Germinal center (tissue), 1 donor: ENCODE measurements at places on chromosomes 4 and X.

GRCh38 chr4:66991521-66991920 is 553.8 kb downstream of the CENPC start:
- no peak for DNase-seq

DNA sequence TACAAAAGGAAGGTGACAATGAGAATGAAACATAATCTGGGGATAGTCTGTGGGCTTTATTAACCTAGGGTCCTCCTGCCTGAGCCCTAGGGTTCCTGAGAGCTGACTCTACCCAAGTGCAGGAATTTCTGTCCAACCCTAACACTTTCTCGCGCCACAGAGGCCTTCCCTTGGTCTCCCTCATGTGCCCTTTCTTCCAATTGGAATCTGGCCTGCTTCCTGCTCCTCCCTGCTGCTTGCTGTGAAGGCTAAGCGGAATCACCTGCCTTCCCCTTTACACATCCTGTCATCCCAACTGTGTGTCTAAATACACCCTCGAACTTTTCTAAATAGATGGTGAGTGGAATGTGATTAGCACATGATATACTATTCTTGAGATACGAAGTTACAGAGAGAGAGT is 5.9 kb downstream of the MAGEA11 start:
- no peak for DNase-seq

- no peak for DNase-seq
Observed at GRCh38 chr4:5398056-5398455, 310.3 kb downstream of the EVC2 start.

DNA sequence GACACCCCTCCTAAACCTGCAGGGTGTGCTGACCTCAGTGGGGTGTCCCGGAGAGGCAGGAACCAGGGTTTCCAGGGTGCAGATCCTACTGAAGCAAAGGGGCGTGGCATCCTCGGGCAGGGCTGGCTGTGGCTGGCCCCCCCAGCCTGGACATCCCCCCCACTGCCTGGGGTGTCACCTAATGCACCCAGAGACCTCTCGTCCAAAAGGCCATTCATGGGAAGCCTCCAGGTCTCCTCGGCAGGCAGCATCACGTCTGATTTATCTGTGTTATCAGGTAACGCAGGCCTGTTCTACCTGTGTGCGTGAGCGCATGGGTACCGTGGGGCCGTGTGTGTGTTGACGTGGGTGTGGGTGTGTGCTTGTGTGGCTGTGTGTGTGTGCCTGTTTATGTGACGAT is 210.0 kb downstream of the SHOX start:
- no peak for DNase-seq

DNA sequence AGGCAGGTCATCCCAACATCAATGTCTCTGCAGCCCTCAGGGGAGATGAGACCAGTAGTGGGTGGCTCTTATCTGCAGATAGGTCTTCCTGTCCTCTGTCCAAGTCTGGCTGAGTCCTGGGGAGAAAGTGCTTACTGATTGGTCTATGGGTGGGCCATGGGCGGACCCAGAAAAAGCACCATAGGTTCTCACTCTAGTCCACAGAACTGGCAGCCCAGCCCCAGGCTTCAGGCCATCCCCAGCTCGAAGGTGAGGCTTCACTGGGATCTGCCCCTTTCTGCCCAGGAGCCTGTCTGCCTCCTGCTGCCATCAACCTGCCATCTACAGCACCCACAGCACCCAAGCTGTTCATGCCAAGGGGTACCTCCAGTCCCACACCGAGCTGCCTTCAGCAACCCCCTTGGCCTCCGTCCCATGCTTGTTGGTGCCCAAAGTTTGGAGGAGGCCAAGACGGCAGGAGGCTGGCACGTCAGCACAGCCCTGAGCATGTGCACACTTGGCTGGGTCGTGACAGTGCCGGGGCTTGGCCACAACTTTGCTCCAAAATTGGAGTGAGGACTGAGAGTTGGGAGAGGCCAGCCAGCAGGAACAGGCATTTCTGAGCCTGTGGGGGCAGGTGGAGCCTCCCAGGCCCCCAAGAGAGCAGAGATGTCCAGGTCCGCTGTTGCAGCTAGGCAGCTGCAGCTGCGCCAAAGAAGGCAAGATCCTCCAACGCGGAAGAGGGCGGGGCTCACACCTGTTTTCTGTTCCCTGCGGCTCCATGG is 99.6 kb downstream of the IQCM start:
- DNase-seq = no peak

DNA sequence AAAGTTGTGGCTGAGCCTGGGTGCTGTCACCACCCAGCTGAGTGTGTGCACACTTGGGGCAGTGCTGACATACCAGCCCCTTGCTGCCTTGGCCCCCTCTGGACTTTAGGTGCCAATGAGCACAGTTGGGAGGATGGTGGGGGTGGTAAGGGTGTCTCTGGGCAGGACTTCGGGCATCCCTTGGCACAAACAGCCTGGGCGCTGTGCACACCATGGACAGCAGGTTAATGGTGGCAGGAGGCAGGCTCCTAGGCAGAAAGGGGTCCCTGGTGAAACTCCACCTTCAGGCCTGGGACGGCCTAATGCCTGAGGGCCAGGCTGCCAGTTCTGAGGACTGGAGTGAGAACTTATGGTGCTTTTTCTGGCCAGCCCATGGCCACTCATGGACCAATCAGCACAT is 32.4 kb upstream of the TEX13C start:
- no peak for DNase-seq

DNA sequence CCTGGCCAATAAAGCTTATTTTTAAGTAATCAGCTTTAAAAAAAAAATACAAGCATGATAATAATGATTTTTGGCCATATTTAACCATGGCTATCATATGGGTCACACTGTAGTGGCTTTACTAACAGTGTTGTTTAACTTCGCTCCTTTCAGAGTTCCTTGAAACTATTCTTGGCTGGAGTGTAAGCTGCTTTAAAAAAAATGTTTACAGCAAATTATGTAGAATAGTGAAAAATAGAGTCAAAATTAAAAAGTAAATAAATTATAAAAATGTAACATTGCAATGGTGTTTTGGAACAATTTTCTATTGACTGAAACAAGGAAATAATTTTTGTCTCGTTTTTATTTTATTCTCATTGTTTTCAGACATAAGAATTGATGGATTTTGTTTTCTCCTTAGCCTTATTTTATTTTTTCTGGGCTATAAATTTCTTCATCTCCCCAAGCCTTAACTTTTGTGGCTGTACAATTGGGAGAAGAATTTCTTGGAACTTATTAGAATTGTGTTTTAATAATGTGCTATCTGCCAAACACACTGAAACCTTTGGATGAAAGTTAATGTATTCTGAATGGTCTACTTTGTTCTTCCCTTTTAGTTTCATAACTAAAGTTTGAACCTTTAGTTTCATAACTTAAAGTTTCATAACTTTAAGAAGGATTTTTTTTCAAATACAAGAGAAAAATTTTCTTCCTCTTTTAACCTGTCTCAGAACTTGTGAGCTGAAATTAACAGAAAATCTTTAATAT is 182.0 kb downstream of the ARHGAP24 start:
- DNase-seq = no peak

DNA sequence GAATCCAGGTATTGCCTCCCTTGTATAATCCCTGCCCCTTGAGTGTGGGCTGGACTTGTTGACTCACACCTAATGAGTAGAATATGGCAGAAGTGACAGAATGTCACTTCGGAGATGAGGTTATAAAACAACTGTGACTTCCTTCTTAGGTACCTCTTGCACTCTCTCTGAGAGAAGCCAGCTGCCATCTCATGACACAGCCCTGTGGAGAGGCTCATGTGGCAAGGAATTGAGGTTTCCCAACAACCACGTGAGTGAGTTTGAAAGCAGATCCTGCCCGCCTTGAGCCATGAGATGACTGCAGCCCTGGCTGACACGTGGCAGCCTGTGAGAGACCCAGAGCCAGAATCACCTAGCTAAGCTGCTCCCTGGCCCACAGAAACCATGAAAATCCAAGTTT is 13.5 kb downstream of the ASB11 start:
- no peak for DNase-seq

DNA sequence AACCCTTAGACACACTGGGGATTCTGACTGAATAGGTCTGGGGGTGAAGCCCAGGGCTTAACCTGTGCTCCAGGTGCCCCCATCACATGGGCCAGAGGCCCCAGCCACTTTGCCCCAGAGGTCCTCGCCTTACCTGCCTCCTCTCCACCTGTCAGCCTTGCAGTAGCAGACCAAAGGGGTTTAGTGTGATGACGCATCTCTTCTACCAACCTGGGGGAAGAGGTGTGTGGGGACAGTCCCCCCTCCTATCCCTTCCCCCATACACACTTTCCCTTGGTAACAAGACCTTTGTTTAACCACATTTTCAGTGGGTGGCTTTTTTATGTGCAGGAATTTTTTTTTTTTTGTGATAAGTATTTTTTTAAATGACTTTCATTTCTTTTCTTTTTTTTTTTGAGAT is 6.3 kb downstream of the CLCN4 start:
- no peak for DNase-seq

DNA sequence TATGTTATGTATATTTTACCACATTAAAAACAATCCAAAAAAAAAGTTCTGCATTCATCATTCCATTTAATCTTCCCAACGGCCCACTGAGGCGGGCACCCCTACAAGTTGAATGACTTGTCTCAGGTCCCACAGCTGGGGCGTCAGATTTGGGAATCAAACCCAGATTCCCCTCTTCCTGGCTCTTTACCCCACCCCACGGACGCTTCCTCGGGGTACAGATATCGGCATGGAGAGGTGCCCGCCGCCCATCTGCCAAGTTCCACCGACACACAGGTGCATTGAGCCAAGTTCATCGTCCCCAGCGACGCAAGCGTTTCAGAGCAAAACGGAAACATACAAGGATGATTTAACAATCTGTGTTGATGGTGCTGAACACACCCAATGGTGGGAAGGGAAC is 36.9 kb upstream of the MAN2B2 start:
- DNase-seq = no peak

GRCh38 chr4:188819233-188819632 is 680.0 kb downstream of the TRIML1 start:
- DNase-seq = no peak

GRCh38 chrX:105173071-105173470 is 47.4 kb downstream of the TEX13A start:
- DNase-seq = no peak

DNA sequence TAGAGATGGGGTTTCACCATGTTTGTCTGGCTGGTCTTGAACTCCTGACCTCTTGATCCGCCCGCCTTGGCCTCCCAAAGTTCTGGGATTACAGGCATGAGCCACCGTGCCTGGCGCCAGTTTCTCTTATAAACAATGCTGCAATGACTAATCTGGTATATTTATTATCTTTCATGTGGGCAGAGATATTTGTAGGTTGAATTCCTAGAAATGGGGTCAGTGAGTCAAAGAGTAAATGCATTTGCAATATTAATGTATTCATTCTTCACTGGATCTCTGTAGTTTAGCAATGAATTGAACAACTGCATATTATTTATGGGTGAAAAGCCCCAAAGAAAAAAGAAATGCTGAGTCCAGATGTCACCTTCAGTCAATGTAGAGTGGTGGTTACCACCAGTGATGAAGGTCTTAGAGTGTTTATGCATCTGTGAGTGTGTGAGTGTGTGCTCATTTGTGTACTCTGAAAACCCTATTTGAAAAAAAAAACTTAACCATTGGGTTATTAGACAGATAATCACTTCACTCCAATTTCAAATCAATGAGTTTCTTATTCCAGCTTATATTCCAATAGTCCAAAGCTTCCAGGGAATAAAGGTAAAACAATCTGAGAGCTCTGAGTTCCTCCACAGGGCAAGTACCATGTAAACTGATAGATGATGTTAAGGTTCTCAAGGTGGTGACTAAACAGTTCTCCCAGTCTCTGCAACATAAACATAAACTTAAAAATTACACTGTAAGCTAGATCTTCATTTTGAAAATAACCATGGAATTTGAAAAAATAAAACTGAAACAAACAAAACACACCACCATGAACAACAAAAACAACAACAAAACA is 22.6 kb upstream of the CD38 start:
- DNase-seq = no peak

DNA sequence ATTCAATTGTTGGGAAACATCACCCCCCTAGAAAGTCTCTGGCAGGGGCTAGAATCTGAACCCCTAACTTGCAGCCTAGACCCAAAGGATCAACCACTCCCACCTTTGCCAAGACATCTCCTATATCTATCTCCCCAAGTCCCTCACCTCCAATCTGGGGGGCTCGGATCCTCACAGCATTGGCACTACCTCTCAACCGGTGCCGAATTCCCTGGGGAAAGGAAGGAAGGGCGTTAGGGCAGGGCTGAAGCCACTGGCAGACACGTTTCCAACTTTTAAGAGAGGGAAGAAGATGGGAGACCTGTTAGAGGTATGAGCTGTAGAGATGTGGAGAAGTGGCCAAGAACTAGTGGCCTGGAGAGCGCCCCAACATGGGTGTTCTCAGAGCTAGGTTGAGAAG is 2.7 kb downstream of the TIMM17B start:
- no peak for DNase-seq

- DNase-seq = no peak
Observed at GRCh38 chr4:27242217-27242616, 381.6 kb downstream of the STIM2 start.
